Caco-2 (cell line): ENCODE measurements at places on chromosomes 4 and X. TPM values are rescaled to one million over a fixed set of nuclear protein-coding genes. Genes with fewer than 3 reads are reported as not detected.

FAT1 gene
- total RNA-seq, result 135 and 141 TPM in 2 replicates

ZMAT1 gene
- 0.12 and 0.14 TPM in 2 replicates for total RNA-seq

IL1RAPL2 gene
- not detected in 2 replicates for total RNA-seq

FOXR2 gene
- total RNA-seq, result not detected in 2 replicates

PHOX2B gene
- not detected in 2 replicates for total RNA-seq

- 0 out of 2 replicates have a peak, but pooled peaks cover 4% of the 10 kb centered on the region for H3K4me1 ChIP-seq
- no peak overlapping the region for H3K27ac ChIP-seq
- H3K36me3 ChIP-seq, result no peaks in the 10 kb centered on the region
- H3K27me3 ChIP-seq, result no peaks in the 10 kb centered on the region
- no peak overlapping the region for H3K4me3 ChIP-seq
Measured at GRCh38 chr4:13700021-13700857, 72.7 kb upstream of the BOD1L1 start.

DNA sequence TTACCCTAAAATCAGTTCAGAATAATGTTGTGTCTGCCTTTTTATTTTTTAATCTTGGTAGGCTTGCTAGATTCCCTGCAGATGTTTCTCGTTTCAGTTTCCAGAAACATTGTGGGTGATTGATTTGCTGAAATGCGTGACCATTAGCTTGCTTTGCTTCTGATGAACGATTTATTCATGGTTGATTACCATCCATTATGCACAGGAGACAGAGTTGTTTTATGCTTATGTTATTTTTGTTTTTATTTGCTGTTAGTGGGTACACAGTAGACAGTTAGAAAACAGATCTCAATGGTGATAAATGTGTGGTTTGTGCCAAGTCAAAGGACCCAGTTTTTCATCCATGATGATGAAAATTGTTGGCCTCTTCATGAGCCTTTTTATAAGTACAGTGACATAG is 455.6 kb upstream of the BOD1L1 start:
- DNase-seq, result no peak
- H3K27me3 ChIP-seq, result no peaks in the 10 kb centered on the region
- no peaks in the 10 kb centered on the region for H3K36me3 ChIP-seq
- H3K27ac ChIP-seq, result no peak overlapping the region
- no peak overlapping the region for H3K4me3 ChIP-seq

DNA sequence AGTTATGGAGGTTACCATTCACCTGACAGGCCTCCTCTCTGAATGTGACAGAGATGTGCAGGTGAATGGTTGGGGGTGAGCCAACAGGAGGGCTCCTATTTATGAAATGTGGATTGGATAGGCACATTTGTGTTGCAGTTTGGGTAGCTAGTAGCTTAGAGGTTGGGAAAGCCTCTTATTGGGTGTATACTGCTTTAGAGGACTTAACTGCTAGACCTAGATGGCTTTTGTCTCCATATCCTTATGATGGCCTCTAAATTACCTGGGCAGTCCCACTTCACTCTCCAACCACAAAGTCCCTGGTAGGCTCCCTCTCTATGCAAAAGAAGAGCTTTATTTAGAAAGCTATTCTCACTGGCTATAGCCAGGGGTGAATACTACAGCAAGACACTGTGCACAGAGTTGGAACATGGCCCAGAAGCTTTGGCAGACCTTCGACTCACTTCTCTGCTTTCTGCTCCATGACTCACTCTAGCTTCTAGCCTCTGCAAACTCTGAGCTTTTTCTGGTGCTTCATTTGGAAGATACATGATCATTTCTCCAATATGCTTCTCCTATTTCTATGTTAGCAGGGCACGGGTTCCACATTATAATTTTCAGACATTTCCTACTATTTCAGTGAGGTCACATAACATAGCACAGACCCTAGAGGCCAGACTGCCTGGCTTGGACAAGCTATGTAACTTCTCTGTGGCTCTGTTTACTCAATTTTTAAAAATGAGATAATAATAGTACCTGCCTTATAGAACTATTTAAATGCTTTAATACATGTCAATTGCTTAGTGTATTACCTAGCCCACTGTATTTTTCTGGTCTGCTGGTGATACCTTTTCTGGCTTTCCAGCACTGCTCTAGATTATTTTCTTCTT is 6.0 kb upstream of the VGLL1 start:
- no peak overlapping the region for H3K27ac ChIP-seq
- no peaks in the 10 kb centered on the region for H3K27me3 ChIP-seq
- H3K4me3 ChIP-seq, result no peak overlapping the region
- peaks cover 5% of the 10 kb centered on the region for H3K4me1 ChIP-seq
- no peak for DNase-seq
- no peaks in the 10 kb centered on the region for H3K36me3 ChIP-seq

DNA sequence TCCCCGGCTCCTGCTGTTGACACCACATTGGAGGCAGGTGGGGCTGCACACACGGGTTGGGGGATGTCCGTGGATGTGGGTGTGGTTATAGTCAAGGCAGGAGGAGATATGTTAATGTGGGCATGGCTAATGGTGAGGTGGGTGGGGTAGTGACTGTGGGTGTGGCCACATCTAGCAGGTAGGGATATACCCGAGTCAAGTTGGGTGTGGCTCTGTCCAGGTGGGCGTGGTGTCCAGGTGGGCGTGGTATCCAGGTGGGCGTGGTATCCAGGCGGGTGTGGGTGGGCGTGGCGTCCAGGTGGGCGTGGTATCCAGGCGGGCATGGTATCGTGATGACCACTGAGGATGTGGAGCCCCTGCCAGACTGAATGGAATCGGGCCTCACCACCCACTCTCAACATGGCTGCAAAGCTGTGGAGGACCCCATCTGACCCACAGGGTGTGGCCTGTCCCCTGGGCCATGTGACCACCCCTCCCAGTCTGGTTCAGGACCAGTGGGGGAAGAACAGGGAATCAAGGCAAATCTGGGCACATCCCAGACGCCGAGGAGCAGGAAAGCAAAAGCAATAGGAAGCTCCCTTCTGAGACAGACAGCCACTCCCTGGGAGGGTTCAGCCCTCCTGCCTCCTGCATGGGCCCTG is 21.0 kb downstream of the MAN2B2 start:
- no peaks in the 10 kb centered on the region for H3K36me3 ChIP-seq
- no peak overlapping the region for H3K4me3 ChIP-seq
- no peaks in the 10 kb centered on the region for H3K27me3 ChIP-seq
- no peaks in the 10 kb centered on the region for H3K4me1 ChIP-seq
- H3K27ac ChIP-seq, result no peak overlapping the region
- no peak for DNase-seq

DNA sequence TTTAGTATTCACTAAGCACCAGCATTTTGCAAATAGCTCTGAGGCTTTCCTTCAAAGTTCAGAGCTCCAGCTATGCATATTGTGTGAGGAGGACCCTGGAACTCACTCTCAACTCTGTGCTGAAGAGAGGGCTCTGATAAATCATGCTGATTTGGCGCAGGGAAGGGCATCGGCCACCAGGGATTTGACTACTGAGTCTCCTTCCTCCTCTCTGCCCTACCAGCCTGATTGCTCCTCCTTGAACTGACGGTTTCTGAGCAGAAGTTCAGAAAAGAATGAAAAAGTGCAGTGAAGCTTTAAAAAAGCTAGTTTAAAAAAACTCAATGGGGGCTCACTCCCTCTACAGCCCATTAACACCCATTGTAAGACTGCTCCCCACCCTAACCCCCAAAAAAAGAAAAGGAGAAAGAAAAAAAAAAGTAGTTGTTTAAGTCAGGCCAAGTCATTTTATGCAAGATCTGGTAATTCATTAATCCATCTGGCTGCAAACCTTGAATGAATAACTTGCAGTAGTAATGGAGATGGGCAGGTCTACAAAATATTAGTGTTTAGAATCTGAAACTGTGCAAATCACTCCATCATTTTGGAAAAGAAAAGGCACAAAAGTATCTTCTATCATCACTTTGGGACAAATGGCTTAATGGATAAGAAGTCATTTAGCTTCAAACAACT is 13.3 kb downstream of the PPARGC1A start:
- H3K4me3 ChIP-seq, result no peak overlapping the region
- DNase-seq, result no peak
- no peaks in the 10 kb centered on the region; the same call in 1 of the 2 replicates for H3K4me1 ChIP-seq
- no peak overlapping the region for H3K27ac ChIP-seq

- no peaks in the 10 kb centered on the region for H3K36me3 ChIP-seq
- no peak for DNase-seq
- H3K27ac ChIP-seq, result no peak overlapping the region
- no peaks in the 10 kb centered on the region for H3K4me1 ChIP-seq
- H3K27me3 ChIP-seq, result no peaks in the 10 kb centered on the region; the same call in 1 of the 2 replicates
- H3K4me3 ChIP-seq, result no peak overlapping the region
Measured at GRCh38 chr4:101649790-101650515, 140.6 kb upstream of the BANK1 start.

GRCh38 chrX:118225711-118226428 is 109.3 kb upstream of the KLHL13 start:
- no peak overlapping the region for H3K4me3 ChIP-seq
- no peaks in the 10 kb centered on the region for H3K4me1 ChIP-seq
- no peaks in the 10 kb centered on the region for H3K36me3 ChIP-seq
- H3K27me3 ChIP-seq, result no peaks in the 10 kb centered on the region
- H3K27ac ChIP-seq, result no peak overlapping the region
- peak; percentile 3 for DNase-seq

GRCh38 chr4:142535009-142535408 is 311.1 kb downstream of the INPP4B start:
- H3K27ac ChIP-seq, result no peak overlapping the region
- H3K4me1 ChIP-seq, result no peaks in the 10 kb centered on the region
- DNase-seq, result no peak
- H3K27me3 ChIP-seq, result no peaks in the 10 kb centered on the region

GRCh38 chr4:124803641-124804040 is 91.1 kb upstream of the ANKRD50 start:
- no peaks in the 10 kb centered on the region for H3K36me3 ChIP-seq
- H3K4me1 ChIP-seq, result no peaks in the 10 kb centered on the region
- no peak overlapping the region for H3K27ac ChIP-seq

- 0 out of 2 replicates have a peak, but pooled peaks cover 3% of the 10 kb centered on the region for H3K4me1 ChIP-seq
- H3K27me3 ChIP-seq, result no peaks in the 10 kb centered on the region
- no peak overlapping the region for H3K4me3 ChIP-seq
- DNase-seq, result no peak
- no peaks in the 10 kb centered on the region for H3K36me3 ChIP-seq
Measured at GRCh38 chr4:150050566-150050965, 27.7 kb upstream of the DCLK2 start.

GRCh38 chr4:108454227-108454626 is 166.1 kb upstream of the RPL34 start:
- H3K4me3 ChIP-seq, result no peak overlapping the region
- no peak for DNase-seq
- no peaks in the 10 kb centered on the region for H3K27me3 ChIP-seq
- H3K4me1 ChIP-seq, result no peaks in the 10 kb centered on the region
- no peak overlapping the region for H3K27ac ChIP-seq
- no peaks in the 10 kb centered on the region for H3K36me3 ChIP-seq

- H3K27me3 ChIP-seq, result no peaks in the 10 kb centered on the region
- peak; percentile 37 for DNase-seq
- H3K4me1 ChIP-seq, result no peaks in the 10 kb centered on the region
- no peaks in the 10 kb centered on the region for H3K36me3 ChIP-seq
- no peak overlapping the region for H3K4me3 ChIP-seq
Measured at GRCh38 chrX:103343105-103343504, 13.1 kb downstream of the TCEAL7 start.

- no peak overlapping the region for H3K27ac ChIP-seq
- H3K4me3 ChIP-seq, result no peak overlapping the region
- no peak for DNase-seq
- peaks cover 11% of the 10 kb centered on the region for H3K4me1 ChIP-seq
Measured at GRCh38 chr4:156193106-156193505, 239.4 kb upstream of the CTSO start.

DNA sequence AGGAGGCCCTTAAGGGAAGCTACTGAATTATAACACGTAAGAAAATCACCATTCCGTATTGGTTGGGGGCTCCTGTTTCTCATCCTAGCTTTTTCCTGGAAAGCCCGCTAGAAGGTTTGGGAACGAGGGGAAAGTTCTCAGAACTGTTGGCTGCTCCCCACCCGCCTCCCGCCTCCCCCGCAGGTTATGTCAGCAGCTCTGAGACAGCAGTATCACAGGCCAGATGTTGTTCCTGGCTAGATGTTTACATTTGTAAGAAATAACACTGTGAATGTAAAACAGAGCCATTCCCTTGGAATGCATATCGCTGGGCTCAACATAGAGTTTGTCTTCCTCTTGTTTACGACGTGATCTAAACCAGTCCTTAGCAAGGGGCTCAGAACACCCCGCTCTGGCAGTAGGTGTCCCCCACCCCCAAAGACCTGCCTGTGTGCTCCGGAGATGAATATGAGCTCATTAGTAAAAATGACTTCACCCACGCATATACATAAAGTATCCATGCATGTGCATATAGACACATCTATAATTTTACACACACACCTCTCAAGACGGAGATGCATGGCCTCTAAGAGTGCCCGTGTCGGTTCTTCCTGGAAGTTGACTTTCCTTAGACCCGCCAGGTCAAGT is 6.9 kb upstream of the MSANTD1 start:
- H3K36me3 ChIP-seq, result no peaks in the 10 kb centered on the region; the same call in 1 of the 2 replicates
- no peak overlapping the region for H3K27ac ChIP-seq
- no peak overlapping the region for H3K4me3 ChIP-seq
- H3K4me1 ChIP-seq, result no peaks in the 10 kb centered on the region

DNA sequence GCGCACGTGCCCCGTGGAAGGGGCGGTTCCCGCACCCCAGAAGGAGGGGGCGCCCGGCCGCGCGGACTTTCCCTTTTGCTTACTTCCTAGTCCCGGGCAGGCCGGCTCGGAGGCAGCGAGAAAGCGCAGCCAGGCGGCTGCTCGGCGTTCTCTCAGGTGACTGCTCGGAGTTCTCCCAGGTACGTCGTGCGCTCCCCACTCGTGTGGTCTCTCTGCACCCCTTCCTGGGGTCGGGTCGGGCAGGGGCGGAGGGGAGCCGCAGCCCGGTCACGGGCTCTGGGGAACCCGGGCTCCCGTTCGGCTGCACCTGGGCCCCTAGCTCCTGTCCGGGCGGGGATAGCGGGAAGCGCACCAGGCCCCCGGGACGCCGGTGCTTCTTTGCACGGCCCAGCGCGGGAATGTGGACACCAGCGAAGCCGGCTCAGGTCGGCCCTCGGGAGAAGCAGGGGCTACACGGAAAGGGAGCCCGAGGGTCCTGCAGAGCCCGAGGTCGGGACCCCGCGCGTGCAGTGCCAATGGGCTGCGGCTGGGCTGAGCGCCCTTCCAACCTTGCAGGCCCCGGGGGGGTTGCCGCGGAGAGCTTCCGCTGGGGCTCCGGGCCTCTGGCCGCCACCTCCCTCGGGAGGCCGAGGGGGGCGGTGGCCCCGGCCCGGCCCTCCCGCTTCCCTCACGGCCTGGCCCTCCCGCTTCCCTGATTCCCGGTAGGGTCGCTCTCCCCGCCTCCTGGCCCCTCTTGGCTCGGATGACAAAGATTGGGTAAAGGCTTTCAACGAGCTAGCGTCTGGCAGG is at the start of gene TLR2:
TSS of gene TLR2 (plus strand) at position 99 of the 789 bp plus-strand sequence. CDS start 18,628 bp downstream, outside the sequence.
- H3K27ac ChIP-seq, result no peak within 1 kb of the TSS
- peak within 1 kb of the TSS; percentile 49 for H3K4me3 ChIP-seq
- H3K27me3 ChIP-seq, result no peaks in the 10 kb centered on the region
- DNase-seq, result peak; percentile 68
- no peaks in the 10 kb centered on the region for H3K36me3 ChIP-seq
